Anterior cingulate cortex (tissue), 58 donors: ENCODE measurements at places on chromosomes 5 and 9.

GRCh38 chr5:131706281-131706680, 71.3 kb upstream of the RAPGEF6 start:
- no peak for DNase-seq

- no peak for DNase-seq
Observed at GRCh38 chr5:35924122-35924949, 14.1 kb downstream of the CAPSL start.

DNA sequence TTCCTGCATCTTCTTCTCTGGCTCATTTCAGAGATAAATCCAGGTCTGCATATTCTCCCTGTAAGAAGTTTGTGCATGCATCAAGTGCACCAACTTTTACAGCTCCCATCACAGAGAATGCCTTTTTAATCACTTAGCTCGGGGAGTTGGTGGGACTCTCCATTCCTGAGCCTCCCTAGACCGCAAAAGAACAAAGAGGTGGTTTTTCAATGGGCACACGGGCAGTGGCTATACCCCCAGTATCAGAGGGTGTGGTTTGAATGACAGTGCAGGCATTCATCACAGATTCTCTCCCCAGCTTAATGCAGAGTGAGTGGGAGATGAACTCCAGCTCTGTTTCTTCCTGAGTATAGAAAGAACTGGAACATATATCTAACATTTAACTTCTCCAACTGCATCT, 264.7 kb upstream of the NR4A3 start:
- no peak for DNase-seq

DNA sequence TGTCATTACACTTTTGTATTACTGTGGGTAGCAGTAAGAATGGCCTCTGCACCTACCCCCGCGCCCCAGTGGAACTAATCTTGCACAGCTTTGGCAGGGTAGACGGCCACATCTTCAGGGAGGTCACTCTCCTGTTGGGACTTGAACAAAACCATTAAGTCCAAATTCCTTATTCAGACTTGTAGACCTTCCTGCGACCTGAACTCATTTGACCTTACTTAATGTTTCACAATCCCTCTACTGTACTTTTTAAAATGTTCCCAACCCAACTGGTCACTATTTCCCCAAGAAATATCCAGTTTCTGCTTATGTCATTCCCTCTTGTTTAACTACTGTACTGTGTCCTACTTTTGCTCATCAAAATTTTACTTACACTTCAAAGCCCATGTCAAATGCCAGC, 5.3 kb upstream of the FAM120AOS start:
- no peak for DNase-seq

GRCh38 chr5:76791461-76791860, 27.4 kb upstream of the F2RL1 start:
- DNase-seq = no peak
